Fibroblast of skin of right biceps (primary cell): ENCODE measurements at places on chromosomes 1 and 21.

DNA sequence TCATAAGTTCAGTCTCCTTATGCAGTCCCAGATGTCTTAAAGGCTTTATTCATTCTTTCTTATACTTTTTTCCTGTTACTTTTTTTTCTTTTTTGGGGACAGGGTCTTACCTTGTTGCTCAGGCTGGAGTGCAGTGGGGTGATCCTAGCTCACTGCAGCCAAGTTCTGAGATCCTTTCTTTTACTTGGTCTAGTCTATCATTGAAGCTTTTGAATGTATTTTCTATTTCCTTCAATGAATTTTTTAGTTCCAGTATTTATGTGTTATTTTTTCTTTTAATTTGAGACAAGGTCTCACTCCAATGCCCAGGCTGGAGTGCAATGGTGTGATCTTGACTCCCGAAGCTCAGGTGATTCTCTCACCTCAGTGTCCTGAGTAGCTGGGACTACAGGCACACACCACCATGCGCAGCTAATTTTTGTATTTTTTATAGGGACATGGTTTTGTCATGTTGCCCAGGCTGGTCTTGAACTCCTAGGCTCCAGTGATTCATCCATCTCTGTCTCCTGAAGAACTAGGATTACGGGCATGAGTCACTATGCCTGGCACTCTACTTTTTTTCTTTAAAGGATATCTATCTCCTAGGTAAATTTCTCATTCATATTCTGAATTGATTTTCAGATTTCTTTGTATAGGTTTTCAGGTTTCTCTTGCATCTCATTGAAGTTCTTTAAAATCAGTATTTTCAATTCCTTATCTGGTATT lies 26.1 kb upstream of the GTF2B start:
- DNase-seq: no peak

- DNase-seq: no peak
Measured at GRCh38 chr1:209802117-209802779, 3.7 kb downstream of the IRF6 start.

DNA sequence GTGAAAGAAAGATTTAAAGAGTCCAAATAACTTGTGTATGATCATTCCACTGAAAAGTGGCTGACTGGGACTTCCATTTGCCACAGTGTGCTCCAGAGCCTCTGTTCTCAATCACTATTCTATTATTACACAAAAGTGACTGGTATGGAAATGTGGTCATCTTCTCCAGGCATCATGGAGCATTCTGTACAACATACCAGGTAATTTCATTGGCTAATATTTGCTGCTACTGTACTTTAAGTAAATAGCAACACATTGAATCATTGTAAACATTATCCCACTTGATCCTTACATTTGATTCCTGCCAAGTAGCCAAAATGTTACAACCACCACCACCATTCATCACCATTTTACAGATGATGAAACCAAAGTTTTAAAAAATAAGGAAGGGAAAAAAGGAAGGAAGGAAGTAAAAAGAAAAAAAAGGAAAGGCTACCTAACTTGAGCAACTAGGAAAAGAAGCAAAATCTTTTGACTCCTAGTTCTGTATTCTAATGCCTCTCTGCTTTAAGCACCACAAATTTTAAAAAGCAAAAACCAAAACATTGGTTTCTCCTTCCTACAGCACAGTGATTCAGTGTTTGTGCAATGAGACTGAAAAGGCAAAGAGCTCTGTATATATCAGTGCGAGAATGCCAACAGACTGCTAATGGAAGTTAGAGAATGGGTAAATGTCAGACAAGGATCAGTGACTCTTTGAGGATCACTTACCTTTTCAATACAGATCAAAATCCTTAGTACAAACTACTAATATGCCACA lies 361.4 kb upstream of the PTBP2 start:
- DNase-seq: peak; percentile 39

- DNase-seq: no peak
Measured at GRCh38 chr1:11563560-11564069, 84.7 kb downstream of the DISP3 start.

- DNase-seq: no peak
Measured at GRCh38 chr1:68551459-68551858, 54.6 kb upstream of the DEPDC1 start.

GRCh38 chr21:25721987-25722386 lies 12.7 kb downstream of the ATP5PF start:
- no peak for DNase-seq

- no peak for DNase-seq
Measured at GRCh38 chr1:185207170-185207569, 50.2 kb downstream of the SWT1 start.

DNA sequence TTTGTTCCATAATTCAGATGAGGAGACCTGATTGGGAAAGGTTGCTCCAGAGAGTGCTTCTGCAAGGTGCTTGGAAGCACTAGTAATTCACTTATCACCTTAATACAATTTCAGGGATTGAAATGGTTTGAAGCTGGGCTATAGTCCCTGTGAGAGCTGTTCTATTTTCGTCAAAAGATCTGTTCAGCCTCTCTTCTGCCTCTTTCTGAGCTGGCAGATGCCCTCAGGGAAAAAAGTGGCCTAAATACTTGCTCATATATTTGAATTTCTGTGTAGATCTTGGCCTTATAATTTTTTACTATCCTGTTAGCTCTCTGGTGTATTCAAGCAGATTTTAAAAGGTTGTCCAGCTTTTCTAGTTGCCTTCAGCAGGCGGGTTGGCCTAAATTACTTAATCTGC lies 22.3 kb downstream of the C1orf146 start:
- DNase-seq: no peak

GRCh38 chr1:165840423-165840822 lies 13.0 kb downstream of the UCK2 start:
- DNase-seq: no peak

GRCh38 chr1:102252731-102253505 lies 256.2 kb upstream of the OLFM3 start:
- DNase-seq: no peak

- DNase-seq: no peak
Measured at GRCh38 chr1:114386129-114387009, 124.6 kb downstream of the TRIM33 start.

DNA sequence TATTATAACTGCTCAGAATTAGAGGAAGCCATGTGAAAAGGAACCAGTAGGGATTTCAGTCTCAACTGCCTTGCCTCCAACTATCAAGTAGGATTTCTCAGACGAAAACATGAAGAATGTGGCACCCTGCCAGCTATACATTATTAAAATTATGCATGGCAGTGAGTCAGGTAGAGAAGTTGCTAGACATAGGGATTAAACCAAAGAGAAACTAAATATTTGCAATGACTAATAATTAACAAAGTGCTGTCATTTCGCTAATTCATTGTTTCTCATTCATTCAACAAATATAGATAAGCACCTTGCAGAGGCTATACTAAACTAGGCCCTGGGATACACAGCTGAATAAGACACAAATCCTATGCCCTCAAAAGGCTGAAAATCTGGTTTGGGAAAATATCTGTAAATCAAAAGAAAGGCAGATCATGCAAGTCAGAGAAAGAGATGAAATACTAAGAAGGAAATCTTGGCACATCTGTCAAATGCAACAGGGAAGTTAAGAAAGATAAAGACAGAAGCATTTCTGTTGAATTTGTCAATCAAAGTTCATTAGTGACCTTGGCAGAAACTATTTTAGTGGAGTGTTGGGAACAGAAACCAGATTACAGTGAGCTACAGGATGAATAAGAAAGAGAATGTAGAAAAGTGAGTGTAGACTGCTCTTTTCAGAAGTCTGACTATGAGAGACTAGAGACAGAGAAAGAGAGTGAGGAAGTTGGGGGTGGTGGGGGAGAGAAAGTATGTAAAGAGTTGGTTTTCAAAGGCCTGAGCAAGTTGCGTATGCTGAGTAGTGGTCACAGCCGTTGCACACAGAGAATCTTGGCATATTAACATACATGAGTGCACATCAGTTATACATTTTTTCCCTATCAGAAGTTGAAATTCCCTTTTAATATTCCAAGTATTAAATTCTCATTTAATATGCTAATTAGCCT lies 14.7 kb upstream of the NBPF11 start:
- DNase-seq: no peak

DNA sequence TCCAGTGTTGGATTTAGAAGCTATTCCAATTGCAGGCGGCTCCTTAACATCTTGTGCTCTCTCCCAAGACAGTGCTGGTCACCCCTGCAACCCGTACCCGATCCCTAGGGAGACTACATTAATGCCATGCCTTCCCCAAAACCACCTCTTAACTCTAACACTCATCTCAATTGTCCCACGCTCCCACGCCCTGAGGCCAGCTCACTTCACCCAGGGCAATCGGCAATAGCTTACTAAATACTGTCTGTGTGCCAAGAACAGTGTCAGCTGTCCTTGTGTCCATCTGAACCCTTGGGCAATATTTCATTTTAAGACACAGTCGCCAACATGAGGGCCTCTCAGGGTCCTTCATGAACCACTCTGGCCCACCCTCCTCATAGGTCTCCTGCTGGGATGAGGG lies 13.9 kb downstream of the C1orf198 start:
- DNase-seq: no peak

DNA sequence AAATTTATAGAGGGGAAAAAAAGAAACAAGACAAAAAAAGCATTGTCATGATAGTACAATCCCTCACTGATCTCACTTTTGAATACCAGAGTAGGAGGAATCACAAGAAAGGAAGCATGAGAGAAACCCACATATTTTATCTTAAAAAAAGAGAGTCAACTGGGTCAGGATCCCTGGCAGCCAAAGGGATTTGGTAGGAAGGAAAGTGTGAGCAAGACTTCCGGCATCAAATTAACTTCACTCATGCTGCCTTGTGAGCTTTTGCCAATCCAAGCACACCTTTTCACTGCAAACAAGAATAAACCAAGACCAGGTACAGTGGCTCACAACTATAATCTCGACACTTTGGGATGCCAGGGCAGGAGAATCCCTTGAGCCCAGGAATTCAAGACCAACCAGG lies 53.1 kb downstream of the SLC9C2 start:
- DNase-seq: no peak

GRCh38 chr1:9960706-9961562 lies 17.7 kb downstream of the NMNAT1 start:
- peak; percentile 11 for DNase-seq

GRCh38 chr1:226903819-226904716 lies 33.7 kb downstream of the PSEN2 start:
- DNase-seq: peak; percentile 80

DNA sequence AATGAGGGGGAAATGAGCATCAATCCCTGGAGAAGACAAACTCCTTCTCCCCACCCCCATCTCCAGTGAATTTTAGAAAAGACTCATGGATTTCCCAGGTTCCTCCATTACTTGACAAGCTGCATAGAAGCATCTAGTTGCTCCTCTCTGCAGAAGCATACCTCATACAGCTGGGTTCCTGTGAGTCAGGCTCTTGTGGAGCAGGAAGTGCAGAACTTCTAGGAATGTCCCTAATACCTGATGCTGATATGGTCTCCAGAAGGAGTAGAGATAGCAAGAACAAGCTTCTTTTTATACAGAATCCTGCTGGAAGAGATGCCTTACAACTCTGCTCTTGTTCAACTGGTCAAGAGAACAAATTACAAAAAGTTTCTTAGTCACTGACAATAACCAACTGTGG lies 105.5 kb downstream of the TNR start:
- DNase-seq: no peak
